Pancreas (tissue), 10 donors: ENCODE measurements at places on chromosomes 1 and 21.

DNA sequence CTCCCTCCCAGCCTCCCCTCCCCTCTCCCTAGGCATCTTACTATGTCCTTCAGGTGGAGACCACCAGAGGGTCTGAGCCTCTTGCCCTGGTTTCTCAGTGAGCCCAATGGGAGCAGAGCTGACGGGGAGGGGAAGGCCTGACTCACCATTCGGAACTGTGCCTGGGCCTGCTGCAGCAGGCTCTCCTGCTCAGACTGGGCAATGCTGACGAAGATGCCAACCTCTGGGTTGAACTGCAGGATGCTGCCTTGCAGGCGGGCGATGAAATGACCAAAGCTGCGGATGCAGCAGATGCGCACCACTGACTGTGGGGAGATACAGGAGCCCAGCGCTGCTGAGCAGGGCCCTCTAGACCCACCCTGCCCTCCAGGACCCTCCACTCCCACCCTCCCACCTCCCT is 11.0 kb upstream of the PAQR6 start:
- DNase-seq: no peak

GRCh38 chr1:222772996-222773379 is 36.0 kb downstream of the FAM177B start:
- DNase-seq: no peak

DNA sequence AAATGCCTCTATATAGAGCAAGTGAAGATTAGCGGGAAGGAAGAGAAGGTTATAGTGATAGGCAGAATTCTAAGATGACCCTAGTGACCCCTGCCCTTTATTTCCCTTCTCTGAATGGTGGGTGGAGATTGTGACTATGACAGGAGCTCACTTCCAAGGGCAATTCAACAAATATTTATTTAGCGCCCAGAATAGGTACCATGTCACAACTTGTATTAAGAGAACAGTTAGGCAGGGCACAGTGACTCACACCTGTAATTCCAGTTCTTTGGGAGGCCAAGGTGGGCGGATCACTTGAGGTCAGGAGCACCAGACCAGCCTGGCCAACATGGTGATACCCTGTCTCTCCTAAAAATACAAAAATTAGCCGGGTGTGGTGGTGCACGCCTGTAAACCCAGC is 236.0 kb upstream of the POGK start:
- DNase-seq: no peak

- no peak for DNase-seq
Observed at GRCh38 chr1:59815892-59816291, 1.1 kb downstream of the HOOK1 start.

DNA sequence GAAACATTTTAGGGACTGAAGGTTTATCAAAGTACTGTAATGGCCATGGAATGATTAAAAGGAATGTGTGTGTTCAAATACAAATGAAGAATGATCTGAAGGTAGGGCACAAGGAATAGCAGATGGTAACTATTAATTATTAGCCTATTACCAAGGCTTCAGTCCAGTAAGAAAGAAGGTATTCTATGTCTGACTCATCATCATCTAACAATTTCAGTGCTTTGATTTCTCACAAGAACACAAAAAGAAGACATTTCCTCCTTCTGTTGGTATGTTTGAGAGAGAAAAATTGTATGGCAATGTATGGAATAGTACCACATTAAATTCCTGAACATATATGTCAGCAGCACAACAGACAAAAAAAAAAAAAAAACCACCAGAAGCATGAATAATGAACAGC is 57.5 kb downstream of the TYW3 start:
- no peak for DNase-seq

GRCh38 chr1:103106426-103107341 is 1.6 kb downstream of the COL11A1 start:
- peak; percentile 36 for DNase-seq

GRCh38 chr1:84851839-84852238 is 41.2 kb downstream of the LPAR3 start:
- DNase-seq: no peak

- no peak for DNase-seq
Observed at GRCh38 chr1:13605159-13605558, 21.5 kb downstream of the PDPN start.

GRCh38 chr1:34711485-34711884 is 43.4 kb upstream of the GJB5 start:
- DNase-seq: no peak

DNA sequence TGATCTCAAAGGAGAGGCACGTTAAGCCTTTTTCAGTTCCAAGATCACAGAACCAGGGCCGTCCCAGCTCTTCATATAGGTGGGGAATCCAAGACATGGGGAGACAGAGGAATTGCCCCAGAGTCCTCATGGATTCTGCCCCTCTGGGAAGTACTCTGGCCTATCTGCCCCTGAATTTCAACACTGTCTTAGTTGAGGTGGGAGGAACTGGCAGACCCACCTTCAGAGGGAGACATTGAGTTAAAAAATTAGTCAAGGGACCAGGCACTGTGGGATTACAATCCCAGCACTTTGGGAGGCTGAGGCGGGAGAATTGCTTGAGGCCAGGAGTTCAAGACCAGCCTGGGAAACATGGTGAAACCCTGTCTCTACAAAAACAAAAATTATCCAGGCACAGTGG is 2.1 kb upstream of the KNCN start:
- DNase-seq: no peak

- DNase-seq: peak; percentile 25
Observed at GRCh38 chr1:30677471-30677870, 45.9 kb downstream of the MATN1 start.

- DNase-seq: no peak
Observed at GRCh38 chr1:171117085-171117484, 26.4 kb downstream of the FMO3 start.

- DNase-seq: no peak
Observed at GRCh38 chr1:158045639-158046038, 52.2 kb downstream of the KIRREL1 start.

- DNase-seq: no peak
Observed at GRCh38 chr1:55938861-55939260, 640.5 kb downstream of the PLPP3 start.

- no peak for DNase-seq
Observed at GRCh38 chr1:28456078-28456477, 49.8 kb upstream of the RCC1 start.

DNA sequence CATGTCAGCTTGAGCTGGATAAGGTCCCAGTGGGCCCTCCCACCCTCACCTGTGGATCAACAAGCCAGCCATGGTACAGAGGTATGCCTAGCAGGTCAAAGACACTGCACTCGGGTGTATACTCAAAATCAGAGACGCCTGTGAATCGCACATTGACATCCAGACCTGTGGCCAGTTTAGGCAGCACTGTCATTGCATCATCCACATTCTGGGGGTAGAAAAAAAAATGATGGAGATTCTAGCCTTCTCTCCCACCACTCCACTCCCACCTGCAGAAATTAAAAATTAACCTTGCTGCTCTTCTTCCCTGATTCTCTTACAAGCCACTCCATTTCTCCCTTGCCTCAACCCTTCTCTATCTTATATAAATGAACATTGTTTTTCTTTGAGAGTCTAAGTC is 6.3 kb downstream of the MINDY1 start:
- no peak for DNase-seq

DNA sequence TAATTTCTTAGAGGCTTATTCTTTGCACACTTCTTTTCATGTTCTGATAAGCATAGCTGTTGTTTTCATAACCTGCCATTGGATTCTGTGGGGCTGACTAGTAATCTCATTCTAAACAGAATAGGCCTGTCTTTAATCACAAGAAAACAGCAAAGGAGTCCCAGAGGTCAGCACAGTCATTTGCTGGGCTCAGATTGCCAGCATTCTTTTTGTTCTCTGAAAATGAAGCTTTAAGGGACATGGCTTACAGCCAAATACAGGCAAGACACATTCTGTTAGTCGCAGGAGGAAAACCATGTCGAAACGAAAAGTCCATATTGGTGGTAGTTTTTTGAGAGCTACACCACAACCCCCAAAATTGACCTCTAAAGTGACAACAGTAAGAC is 75.0 kb downstream of the MRPS6 start:
- DNase-seq: no peak

GRCh38 chr1:57623039-57623790 is 199.4 kb upstream of the DAB1 start:
- peak; percentile 30 for DNase-seq

- DNase-seq: no peak
Observed at GRCh38 chr1:24416666-24417391, 1.2 kb downstream of the NIPAL3 start.

DNA sequence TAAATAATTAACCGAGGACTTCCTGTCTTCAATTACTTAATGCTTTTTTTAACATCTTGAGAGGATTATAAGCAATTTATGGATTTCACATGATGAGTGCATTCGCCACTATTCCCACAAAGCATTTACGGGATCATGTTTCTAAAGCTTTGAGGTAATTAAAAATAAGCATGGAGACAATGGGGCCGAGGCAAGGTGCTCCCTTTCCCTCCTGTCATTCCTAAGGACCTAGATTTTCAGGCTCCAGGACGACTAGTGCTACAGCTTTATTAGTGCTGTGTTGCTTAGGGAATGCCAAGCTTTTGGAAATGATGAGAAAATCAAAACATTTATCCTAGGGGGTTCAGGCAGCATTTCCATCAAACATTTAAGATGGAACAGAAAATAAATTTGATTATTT is 209.2 kb downstream of the KCTD3 start:
- no peak for DNase-seq

GRCh38 chr1:202117898-202118371 is 4.8 kb upstream of the GPR37L1 start:
- no peak for DNase-seq

GRCh38 chr21:46040707-46041106 is 57.2 kb upstream of the COL6A2 start:
- no peak for DNase-seq

GRCh38 chr1:37021502-37021901 is 12.8 kb downstream of the GRIK3 start:
- no peak for DNase-seq

DNA sequence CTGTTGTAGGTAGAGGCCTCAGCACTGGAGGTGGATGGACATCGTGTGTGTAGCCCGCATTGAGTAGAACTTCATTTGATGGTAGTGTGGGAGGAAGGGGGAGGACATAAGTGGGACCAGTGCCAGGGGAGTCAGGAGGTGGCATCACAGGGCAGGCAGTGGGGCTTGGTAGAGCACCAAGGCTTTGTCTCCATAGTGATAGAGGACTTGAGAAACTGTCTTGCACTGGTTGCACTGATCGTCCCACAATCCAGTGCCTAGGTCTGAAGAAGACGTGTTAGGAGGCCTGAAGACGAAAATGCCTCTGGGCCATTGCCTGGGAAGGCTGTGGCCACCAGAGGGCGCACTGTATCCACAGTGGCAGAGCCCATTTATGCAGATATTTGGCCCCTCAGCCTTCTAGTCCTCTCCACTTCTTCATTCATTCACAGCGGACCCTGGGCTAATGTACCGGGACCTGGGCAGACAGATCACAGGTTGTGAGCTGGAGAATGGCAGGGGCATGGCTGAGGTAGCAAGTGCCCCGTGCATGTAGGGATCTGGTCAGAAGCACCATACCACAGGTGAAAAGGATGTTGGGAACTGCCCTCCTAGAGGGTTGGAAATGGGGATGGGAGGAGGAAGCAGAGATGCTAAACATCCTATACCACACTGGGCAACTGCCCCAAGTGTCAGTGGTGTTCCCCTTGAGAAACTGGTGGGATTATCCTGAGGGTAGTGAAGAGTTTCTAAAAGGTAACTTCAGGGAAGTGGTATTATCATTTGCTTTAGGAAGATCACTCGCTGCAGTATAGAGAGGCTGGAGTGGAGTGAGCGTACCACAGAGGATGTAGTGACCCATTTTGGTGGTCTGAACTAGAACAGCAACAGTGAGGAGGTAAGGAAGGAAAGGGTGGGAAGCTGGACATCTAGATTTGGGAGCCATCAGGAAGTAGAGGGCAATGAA is 95.3 kb downstream of the PIK3R3 start:
- DNase-seq: peak; percentile 68

DNA sequence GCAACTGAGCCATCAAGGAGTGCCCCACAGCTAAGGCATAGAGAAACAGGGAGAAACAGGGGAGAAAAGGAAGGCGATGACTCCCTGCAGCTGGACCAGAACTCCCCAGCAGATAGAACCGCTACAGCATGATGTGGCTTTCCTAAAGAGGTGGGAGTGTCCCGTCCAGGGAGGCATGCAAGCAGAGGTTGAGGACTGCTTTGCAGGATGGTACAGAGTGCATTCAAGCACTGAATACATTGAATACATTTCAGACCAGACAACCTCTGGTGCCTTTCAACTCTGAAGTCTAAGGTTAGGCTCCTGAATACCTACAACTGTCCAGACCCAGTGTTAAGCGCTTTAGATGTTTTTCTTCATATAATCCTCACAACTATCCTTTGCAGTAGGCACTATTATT is 13.3 kb downstream of the DLGAP3 start:
- DNase-seq: no peak

- no peak for DNase-seq
Observed at GRCh38 chr1:230101556-230101955, 34.5 kb downstream of the GALNT2 start.

DNA sequence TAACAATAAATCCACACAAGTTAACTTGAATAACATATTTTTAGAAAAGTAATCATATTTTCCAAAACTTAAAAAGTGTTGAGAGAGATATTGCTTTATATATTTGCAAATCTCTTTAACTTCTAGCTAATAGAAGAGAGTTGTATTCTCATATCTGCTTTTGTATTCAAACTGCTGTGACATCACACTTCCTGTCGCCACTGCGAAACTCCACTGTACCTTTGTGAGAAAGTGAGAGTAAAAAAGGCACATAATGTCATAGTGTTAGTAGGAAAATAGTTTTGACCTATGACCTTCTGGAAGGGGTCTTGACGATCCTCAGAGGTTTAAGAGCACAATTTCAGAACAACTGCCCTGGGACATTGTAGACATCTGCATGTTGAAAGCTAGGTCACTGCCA is 21.6 kb downstream of the AK5 start:
- DNase-seq: no peak

GRCh38 chr21:44694776-44695175 is 2.2 kb upstream of the KRTAP10-12 start:
- DNase-seq: no peak

DNA sequence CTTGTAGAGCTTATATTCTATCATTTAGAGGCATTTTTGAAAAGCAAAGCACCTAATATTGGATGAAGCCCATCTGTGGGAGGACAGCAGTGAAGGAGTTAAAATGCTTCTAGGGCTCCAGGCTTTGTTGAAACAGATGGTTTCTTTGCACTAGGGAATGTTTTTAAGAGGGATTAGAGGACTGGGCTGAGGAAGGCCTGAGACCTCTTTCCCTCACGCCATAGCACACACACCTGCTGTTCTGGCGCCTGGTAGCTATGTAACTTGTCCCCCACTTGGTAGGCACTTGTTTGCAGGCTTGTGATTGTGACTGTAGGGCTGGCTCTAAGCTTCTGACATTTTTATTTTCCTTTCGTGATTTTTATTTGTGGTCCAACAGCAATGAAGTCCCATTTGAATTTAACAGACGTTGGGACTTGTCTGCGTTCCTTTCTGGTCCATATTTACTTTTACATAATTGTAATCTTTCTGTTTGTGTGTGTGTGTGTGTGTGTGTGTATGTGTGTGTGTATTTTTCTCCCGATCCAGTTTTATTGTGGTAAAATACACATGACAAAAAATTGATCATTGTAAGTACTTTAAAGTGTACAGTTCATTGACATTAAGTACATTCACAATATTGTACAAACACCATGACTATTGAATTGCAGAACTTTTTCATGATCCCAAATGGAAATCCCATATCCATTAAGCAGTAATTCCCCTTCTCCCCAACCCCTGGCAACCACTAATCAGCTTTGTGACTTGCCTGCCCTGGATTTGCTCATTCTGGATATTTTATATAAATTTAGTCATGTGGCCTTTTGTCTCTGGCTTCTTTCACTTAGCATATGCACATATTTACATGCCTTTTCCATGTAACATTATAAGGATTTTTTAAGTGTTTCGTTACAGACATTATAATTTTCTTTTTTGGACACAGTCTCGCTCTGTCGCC is 33.5 kb upstream of the MACF1 start:
- no peak for DNase-seq
